ENCODE measurements at places on chromosomes 1 and 21. TPM values are rescaled to one million over a fixed set of nuclear protein-coding genes. Genes with fewer than 3 reads are reported as not detected.

MAST2 gene
- polyA plus RNA-seq = 57.9 TPM

GRCh38 chr1:12477936-12478611, 139.9 kb downstream of the DHRS3 start:
- peak; percentile 96 for DNase-seq

GRCh38 chr1:119697598-119697997, 14.1 kb upstream of the PHGDH start:
- no peak for DNase-seq

- no peak for DNase-seq
These were observed 122.0 kb downstream of the LMO4 start for GRCh38 chr1:87450615-87451209.

CD46 gene
- 300 TPM for polyA plus RNA-seq

- no peak for DNase-seq
These were observed 103.0 kb downstream of the LAMC2 start for GRCh38 chr1:183289051-183289496.

Measured in right lung (tissue), 10 donors.